GM23338 (cell line): ENCODE measurements at places on chromosomes 1 and 21.

GRCh38 chr1:228271701-228272251 lies 63.9 kb downstream of the OBSCN start:
- DNase-seq: no peak

GRCh38 chr21:42527127-42527488 lies 13.5 kb downstream of the SLC37A1 start:
- no peak for DNase-seq

DNA sequence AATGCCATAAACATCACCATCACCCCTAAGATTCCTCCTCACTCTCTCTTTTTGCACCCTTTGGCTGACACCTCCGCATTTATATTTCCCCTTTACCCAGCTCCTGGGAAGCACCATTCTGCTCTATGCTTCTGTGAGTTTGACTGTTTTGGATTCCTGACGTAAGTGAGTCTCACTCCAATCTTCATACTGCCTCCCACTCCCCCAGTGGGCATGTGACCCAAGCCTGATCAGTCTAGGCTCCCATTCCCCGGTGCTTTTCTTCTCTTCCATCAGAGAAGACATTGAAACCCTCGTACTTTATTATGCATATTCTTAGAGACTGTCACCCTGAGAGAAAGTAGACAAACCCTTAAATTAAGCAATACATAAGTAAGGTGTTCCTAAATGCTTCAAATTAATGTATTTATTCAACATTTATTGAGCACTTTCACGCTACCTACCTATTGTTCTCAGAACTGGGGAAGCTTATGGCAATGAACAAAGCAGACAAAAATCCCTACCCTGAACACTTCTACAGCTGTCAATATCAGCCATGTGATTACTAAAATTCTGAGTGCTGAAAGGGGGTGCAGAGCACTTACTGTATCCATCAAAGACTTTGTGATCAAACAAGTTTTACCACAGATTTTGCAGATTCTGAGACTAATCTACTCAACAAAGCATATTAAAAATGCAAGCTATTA lies 43.4 kb upstream of the DIPK1A start:
- DNase-seq: no peak

- DNase-seq: no peak
These were observed 23.3 kb downstream of the ETNK2 start for GRCh38 chr1:204128464-204128963.

GRCh38 chr1:161973924-161974845 lies 49.5 kb downstream of the OLFML2B start:
- DNase-seq: no peak

GRCh38 chr1:30933874-30934252 lies 25.3 kb upstream of the SDC3 start:
- peak; percentile 25 for DNase-seq

GRCh38 chr21:23951251-23951650 lies 1656.0 kb downstream of the MRPL39 start:
- no peak for DNase-seq

DNA sequence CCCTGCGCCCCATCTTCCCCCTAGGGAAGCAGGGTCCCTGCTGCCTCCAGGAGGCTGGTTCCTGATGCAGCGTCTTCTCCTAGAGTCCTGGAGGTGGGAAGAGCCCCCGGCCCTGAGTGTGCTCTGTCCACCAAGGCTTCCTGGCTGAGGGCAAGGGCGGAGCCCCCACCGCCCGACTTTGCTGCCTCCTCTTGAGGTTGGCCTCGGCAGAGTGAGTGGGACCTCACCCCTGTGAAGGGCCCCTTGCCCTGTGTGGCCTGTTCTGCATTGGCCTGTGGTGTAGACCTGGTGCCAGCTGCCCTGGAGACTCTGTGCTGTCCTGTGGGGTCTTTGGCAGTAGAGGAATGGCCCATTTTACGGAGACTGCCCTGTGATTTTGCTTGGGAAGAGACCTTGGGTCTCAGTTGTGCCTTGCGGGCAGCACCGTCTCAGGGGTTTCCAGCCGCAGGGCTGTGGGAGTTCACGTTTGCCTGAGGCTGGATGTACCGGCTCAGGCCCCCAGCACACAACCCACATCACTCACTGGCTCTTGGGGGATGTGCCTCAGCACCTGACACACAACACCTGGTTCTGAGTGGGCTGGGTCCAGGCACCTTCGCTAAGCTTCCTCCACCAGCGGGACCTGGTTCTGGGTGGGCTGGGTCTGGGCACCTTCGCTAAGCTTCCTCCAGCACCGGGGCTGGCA lies 73.6 kb downstream of the SKI start:
- no peak for DNase-seq

- DNase-seq: peak; percentile 68
These were observed 22.0 kb downstream of the FOXO6 start for GRCh38 chr1:41383094-41383852.

- no peak for DNase-seq
These were observed 33.2 kb downstream of the PRAMEF20 start for GRCh38 chr1:13443335-13443979.

GRCh38 chr1:230321741-230322420 lies 104.3 kb downstream of the PGBD5 start:
- DNase-seq: no peak

DNA sequence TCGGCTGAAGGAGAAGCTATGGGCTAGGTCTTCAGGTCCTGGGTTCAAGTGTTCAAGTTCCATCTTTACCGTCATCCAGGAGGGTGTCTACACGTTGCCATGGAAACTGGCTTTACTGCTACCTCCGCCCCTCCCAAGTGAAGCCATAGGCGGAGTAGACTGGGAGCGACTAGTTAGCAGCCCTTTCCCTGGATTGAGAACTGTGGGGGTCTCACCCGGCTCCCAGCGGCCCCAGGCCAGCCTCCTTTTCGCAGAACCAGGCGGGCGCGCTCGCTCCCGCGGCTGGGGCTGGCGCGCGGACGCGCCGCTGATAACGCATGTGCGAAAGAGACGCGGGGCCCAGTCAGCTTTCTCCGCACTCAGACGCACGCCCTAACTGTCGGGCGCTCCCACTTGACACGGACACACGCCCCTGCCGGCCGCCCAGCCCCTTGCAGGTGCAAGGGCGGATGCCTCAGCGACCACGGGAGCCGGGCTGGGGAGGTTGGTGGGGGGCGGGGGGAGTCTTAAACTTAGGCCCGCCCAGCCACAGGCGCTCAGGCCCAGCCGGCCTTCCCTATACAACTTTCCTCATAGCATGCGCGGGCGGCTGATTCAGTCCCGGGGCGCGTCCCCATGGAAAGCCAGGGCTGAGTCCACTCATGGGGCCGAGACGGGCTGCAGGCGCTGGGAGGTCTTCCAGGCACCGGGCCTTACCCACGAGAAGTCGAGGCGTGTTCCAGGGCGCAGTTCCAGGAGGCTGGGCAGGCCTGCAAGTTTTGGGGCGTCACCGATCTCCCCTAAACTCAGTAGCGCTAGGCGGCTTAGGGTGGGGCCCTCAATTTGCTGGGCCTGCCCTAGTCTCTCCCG lies 7.4 kb downstream of the EFNA4 start:
- DNase-seq: peak; percentile 95

GRCh38 chr1:61442544-61442943 lies 282.4 kb downstream of the TM2D1 start:
- no peak for DNase-seq

DNA sequence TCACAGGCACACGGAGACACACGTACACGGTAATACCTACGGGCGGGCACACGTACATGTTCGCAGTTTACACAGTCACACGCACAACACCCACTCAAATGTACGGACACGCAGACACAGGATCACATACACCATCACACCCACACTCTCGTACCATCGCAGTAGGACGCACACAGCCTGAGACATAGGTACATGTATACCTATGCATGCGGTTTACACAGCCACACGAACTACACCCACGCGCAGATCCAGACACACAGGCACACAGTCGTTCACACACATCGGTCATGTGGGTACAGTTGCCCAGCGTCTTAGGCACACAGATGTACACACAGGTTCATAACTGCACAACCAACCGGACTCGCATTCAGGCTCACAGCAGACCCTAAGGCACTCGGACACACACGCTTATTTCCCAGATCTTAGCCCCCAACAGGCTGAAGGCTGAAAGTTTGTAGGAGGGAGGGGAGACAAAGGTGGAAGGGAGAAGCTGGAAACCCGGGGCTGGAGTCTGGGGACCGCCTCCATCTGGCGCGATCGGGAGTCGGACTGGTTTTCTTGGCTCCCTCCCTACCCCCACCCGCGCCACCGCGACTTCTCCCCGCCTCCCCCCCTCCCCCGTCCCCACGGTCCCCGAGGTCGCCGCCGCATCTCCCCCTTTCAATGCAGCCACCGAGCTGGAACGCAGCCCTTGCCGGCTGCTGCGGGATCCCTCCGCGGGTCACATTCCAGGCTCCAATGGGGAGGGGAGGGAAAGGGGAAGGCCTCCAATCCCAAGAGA lies 51.9 kb upstream of the SYNC start:
- peak; percentile 95 for DNase-seq

- DNase-seq: no peak
These were observed 31.3 kb upstream of the IVNS1ABP start for GRCh38 chr1:185348296-185348695.

GRCh38 chr1:29233693-29234092 lies 2.6 kb upstream of the PTPRU start:
- no peak for DNase-seq

GRCh38 chr1:22920734-22921451 lies 51.8 kb downstream of the LACTBL1 start:
- DNase-seq: no peak

GRCh38 chr1:209646558-209646957 lies 5.7 kb downstream of the LAMB3 start:
- DNase-seq: peak; percentile 59

DNA sequence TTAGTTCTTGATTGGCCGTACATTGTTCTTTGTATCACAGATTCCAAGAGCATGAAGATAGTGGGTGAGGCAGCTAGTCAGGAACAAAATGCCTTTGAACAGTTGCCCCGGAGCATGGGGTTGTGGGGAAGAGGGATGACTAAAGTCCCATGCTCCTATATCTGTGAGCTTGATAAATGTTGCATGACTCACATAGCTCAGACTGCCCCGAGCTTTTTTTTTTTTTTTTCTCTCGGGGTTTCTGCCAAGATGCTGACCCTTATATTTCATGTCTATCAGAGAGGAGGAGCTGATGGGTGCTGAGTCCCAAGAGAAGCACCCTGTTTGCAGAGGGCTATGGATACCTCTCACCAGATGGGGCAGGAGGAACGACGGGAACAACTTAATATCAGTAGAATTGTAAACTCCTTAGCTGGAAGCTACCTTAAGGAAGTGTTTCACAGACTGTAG lies 40.6 kb downstream of the SRRM1 start:
- no peak for DNase-seq

DNA sequence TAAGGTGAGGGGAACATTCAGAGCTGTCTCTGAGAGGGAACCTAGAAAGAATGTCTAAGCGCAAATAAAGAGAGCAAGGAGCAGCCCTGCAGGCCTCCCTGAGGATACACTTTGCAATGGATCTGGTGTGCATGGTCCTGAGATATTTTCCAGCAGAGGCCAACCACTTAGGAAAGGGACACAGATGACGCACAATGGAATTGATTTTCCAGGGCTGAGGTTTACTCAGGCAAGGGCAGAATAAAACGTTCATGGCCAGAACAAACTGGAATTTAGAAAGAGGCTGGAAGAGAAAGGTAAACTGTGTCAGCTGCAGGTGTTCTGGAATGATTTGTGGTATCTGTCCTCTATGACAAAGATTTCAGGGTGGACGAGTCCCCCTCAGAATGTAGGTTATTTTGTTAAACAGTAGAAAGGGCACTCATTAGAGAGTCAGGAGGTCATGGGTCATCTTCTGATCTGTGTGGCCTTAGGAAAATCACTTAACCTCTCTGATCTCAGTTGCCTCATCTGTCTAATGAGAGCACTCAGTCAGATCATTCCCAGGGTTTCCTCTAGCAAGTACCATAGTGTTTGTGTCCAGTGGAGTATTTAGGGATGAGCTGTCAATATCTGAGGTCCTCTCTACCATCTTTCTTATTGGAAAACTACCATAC lies 61.8 kb upstream of the PGBD5 start:
- DNase-seq: no peak

- DNase-seq: no peak
These were observed 27.1 kb upstream of the LRRC38 start for GRCh38 chr1:13540866-13541265.

GRCh38 chr1:98458511-98459485 lies 202.7 kb upstream of the SNX7 start:
- DNase-seq: peak; percentile 86

GRCh38 chr1:109188200-109188599 lies 25.5 kb upstream of the SARS1 start:
- DNase-seq: no peak

GRCh38 chr1:25620701-25621350 lies 4.2 kb downstream of the MAN1C1 start:
- DNase-seq: no peak

GRCh38 chr21:44874240-44874496 lies 678 bp upstream of the PTTG1IP start:
- DNase-seq: no peak

DNA sequence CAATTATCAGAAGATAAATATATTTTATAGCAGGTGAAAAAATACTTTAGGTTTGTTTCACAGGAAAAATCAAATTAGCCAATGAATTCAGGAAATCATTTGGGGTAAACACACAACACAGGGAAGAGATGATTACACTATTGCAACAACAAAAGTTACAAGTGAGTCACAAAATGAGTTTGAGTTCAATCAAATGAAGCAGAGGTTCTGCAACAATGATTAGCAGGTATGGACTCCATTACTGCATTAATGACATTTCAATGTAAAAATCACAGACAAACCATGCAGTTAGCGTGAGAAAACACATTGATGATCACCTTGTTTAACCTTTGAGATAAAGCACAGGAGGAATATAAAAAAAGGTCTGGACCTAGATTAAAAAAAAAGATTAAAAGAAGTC lies 9.7 kb downstream of the ADGRL4 start:
- DNase-seq: no peak

DNA sequence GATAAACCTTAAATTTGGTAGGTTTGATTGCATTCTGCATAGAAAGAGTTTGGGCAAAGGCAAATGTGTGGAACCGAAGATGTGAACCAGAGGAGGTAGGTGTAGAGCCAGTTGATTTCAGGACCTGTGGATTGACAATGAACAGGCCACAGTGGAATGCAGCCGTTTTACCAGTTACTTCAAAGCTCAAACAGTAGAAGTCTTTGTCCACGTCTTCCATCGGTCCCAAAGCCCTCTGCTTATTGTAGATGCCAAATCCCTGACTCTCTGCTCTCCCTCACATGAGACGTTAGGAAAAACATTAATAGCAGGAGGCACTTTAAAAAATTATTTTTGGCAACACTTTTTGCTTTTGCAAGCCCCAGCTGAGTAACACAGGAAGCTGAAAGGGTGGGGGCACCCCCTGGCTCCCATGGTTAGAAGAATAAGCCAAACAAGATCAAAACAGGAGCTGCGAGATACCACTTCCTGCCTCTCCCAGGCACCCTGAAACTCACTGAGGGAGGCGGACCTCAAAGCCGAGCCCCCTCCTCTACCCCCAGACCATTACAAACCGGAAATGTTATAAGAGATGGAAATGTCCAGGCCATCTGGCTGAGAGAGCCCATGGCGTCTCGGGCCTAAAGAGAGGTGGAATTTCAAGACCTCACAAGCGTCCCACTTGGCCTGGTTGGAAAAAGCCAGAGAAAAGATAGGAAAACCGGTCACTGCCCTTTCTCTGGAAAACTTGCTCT lies 13.5 kb downstream of the TRAF3IP3 start:
- DNase-seq: no peak
